ENCODE measurements at places on chromosomes 2 and 18.

GRCh38 chr2:54675281-54675680 lies 48.2 kb upstream of the EML6 start:
- DNase-seq: no peak

DNA sequence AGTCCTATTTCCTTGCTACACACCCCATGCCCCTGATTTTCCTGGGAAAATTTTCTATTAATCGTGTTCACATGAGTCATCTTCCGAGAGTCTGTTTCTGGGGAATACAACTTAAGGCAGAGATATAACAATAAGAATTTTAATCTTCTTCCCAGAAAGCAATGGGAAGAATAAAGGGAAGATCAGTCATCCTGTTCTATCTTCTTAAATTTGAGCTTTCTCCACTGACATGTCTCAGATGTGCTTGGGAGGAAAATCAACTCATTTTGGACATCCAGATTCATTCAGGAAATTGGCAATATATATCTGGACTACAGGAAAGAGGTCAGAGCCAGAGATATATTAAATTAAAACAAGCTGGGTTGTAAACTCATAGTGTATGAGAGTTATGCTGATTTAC lies 62.3 kb upstream of the SPAG16 start:
- no peak for DNase-seq

GRCh38 chr18:34840256-34840826 lies 130.2 kb downstream of the DTNA start:
- DNase-seq: no peak

DNA sequence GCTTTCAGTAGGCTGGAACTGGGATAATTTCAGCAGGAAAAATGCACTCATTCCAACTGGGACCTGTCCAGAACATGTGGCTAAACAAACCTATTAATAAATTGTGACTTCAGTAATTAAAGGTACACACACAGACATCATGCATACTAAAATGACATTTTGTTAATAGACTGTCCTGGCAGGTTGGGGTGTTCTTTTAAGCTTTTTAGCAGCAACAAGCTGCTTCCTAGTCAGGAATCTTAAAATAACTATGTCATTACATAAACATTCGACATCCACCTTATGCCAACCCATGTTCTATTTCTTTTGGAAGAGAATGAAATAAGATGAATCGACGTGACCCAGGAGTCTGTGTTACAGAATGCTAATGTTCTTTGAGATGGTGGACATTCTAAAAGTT lies 435.7 kb downstream of the TXNL1 start:
- no peak for DNase-seq

DNA sequence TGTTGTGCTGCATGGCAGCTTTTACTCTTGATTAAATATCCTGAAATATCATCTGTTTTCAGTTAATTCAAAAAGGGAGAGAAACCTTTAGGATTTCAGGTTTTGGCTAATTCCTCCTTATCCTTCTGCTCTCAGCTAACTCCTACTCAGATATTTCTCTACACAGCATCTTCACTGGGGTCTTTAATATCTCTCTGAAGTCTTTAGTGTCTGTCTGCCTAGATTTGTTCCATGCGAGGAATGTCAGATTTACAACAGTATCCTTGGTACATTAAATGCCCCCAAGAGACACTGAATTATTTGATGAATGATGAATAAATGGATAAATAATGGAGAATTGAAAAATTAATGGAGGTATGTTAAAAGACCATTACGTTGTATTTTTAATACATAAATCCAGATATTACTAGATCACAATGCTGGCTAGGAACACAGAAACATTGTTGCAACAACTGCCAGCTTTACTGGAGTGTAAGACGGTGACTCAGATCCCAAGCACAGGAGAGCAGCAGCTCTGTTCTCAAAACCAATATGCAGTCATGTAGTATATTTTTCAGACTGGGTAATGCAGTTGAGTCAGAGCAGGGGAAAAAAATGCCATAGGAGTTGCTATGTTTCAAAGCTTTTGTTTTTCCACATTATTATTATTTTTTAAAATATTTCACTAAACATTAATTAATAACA lies 388.0 kb upstream of the SYT4 start:
- no peak for DNase-seq

GRCh38 chr2:41042343-41042742 lies 590.5 kb upstream of the SLC8A1 start:
- DNase-seq: no peak

- no peak for DNase-seq
Measured at GRCh38 chr18:68467329-68467728, 247.6 kb downstream of the TMX3 start.

DNA sequence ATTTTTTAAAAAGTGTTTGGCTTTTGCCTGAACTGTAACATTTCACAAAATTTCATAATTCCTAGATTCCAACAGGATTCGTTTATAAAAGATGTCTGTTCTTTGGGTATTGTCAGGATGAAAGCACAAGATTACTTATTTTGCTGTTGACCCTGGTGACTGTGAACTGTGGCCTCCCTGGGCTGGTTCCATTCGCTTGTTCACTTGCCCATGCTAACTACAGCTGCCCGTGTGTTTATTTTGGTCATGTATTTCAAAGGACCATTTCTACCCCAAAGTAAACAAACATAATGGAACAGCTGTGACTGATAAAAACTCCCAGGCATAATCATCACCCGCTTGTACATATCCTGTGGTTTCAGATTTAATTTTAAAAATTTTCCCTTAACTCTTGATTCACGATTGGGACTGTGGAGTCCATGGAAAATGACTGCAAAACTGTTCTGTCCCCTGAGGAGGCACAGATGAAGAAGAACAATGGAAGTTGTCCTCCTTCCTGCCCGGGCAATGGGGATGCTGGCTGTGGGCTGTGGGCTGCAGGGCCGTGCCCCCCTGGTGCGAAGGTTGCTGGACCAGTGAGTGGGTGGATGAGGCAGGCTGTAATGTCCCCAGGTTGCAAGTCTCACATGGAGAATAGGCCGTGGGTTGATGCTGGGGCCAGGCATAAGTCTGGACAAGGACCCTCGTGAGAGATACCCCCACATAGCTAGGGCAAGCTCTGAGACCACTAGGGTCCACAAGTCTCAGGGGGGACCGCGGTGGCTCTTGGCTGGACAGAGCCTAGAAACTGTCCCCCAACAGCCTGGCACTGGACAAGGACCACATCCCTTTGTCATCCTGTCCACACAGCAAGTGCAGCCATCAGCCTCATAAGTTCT lies 28.9 kb upstream of the HDAC4 start:
- no peak for DNase-seq

GRCh38 chr18:8496186-8496585 lies 113.1 kb upstream of the RAB12 start:
- DNase-seq: no peak

DNA sequence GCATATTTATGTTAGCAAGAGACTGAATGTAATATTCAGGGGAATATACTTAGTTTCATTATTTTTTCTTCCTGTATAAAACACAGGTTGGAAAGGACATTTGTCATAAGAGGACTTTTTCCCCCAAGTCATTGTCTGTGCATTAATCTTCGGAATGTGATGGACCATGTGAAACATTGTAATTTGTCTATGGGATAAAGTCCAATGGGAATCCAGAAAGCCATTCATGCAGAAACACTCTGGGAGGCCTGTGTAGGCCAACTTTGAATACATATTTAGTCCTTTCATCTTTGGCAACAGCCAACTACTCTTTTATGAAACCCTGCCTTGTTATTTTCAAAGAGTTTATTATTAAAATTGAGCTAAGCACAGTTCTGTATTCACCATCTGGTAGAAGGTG lies 386.4 kb downstream of the PIK3C3 start:
- DNase-seq: no peak

DNA sequence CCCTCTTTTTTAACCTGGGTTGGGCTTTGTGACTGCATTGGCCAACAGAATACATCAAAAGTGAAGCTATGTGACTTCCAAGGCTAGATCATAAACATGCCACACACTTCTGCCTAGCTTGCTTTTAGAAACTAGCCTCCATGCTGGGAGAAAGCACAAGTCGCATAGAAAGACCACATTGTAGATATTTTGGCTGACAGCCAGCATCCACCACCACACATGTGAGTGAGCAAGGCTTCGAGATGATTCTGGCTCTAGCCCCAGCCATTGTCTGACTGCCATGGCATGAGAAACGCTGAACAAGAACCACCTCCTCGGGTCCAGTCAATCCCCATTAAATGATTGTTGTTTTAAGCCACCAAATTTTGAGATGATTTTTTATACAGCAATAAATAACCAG lies 66.8 kb upstream of the STPG4 start:
- no peak for DNase-seq

DNA sequence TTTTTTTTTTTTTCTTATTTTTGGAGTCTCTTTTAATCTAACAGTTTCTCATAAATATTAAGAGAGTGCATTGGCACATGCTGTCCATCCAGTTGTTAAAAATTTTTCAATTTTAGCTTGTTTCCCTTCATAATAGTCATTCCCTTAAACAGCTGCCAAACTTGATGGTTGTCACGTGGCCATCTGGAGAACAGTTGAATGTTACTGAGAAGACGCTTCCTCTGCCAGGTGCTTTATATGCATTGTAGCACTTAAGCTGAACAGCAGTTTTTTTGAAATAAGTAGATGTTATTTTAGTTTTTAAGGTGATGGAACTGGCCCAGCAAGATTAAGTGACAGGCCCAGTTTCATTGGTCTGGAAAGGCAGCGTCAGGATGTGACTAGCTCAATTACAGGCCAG lies 3.3 kb downstream of the SMARCAL1 start:
- no peak for DNase-seq
